ENCODE measurements at places on chromosomes 5 and 9.

GRCh38 chr5:172450861-172451695, 3.2 kb downstream of the SH3PXD2B start:
- peak; percentile 35 for DNase-seq

GRCh38 chr5:170571281-170571731, 67.5 kb downstream of the KCNIP1 start:
- DNase-seq, result no peak

- no peak for DNase-seq
Measured at GRCh38 chr9:97475059-97475458, 26.4 kb upstream of the TMOD1 start.

GRCh38 chr9:130451509-130452388, 7.0 kb downstream of the ASS1 start:
- DNase-seq, result no peak

DNA sequence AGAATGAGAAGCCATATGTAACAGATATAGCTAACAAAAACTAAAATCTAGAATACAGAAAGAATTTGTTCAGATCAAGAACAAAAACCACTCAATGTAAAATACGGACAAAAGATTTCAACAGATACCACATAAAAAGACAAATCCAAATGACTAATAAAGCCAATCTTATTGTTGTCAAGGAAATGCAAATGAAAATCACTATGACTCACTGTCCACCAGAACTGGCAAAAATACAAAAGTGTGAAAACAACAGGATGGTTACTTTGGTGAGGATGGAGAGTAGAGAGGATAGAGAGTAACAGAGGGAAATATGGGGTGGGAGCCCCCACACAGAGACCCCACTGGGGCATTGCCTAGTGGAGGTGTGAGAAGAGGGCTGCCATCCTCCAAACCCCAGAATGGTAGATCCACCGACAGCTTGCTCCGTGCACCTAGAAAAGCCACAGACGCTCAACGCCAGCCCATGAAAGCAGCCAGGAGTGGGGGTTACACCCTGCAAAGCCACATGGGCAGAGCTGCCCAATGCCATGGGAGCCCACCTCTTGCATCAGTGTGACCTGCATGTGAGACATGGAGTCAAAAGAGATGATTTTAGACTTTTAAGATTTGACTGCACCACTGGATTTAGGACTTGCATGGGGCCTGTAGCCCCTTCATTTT, 15.2 kb upstream of the RHOBTB3 start:
- no peak for DNase-seq

- DNase-seq, result no peak
Measured at GRCh38 chr9:133786371-133786753, 48.2 kb upstream of the SARDH start.

DNA sequence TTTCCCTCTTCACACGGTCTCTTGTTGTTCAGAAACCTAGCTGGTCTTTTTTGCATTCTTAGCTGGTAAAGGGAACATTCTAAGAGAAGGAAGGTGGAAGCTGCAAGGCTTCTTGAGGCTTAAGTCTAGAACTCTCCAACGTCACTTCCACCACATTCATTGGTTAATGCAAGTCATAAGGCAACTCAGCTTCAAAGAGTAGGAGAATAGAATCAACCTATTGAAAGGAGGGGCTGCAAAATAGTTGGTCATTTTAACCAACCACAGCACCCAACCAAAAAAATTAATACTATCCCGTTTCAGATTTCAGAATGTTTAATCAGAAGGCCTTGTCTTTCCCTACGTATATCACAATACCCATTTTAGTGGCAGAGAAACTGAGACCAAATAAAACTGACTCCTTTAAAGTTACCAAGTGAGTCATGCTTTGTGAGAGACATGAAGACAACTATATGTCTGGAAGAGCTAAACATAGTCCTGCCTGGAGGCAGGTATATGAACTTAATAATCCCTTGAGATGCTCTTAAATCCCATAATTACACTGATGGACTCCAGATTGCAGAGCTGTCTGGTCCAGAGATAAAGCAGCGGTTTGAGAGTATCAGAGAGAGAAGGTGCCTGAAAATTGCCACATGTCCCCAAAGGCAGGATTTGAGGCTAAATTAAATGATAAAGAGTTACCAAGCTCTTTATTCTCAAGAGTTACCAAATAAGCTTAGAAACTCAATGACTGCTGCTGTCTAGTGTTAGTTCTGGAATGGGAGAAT, 14.4 kb downstream of the DOCK8 start:
- no peak for DNase-seq

GRCh38 chr5:72951671-72952468, 4.0 kb upstream of the FCHO2 start:
- DNase-seq, result peak; percentile 14

- DNase-seq, result no peak
Measured at GRCh38 chr9:130780415-130780814, 54.6 kb upstream of the ABL1 start.

DNA sequence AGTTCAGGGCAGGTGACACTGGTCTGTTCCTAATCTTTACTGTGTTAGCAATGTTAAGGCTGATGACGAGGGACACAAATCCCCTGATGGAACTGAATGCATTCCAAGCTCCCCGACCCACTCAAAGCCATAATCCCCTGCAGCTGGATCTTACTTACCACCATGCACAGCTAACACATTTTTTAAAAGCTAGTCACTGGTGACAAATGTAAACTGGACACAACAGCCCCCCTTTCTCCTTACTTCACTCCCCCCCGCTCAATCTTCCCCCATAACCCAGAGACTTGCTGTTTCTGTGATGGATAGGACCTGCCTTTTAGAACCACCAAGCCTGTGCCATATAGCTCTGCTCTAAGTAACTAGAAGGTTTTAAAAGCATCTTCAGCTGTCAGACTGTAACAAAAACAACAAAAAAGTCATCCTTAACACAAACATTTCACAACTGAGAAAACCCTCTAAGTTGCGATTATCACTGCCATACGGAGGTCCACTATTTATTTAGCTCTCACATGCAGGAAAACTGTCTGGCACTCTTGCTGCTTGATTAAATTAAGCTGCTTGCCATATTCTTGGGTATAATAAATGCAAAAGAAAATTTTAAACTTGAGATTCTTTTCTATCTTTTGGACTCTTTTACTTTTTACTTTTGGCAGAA, 44.4 kb downstream of the BNC2 start:
- DNase-seq, result no peak

- no peak for DNase-seq
Measured at GRCh38 chr9:742104-742503, 99.4 kb upstream of the DMRT1 start.

DNA sequence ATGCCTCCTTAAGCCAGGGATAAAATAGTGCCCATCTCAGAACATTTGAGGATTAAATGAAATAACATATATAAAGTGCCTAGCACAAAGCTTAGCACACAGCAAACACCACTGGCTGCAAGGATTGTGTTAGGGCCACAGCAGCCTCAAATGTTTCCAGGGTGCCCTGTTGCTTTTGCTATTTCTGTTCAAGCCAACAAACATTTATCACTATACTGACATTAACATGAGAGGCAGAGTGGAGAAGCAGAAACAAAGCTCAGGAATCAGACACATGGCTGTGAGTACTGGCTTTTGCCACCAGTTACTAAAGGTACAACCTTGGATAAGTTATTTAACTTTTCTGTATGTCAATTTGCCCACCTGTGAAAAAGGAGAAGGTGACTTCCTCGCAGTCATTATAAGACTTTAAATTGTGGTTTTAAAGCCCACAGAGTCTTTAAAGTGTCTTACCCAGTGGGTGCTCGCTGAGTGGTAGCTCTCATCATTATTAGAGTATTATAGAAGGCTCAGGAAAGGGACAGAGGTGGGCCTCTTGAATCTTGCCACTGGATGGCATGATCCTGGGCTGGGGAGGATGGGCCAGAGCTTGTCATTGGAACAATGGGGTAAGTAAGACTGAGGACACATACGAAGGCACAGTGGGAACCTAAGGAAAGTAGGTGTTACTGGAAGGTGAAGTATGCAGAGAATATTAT, 98.2 kb downstream of the MARCHF3 start:
- no peak for DNase-seq

- peak; percentile 16 for DNase-seq
Measured at GRCh38 chr5:14491015-14491915, 90.3 kb upstream of the OTULINL start.

DNA sequence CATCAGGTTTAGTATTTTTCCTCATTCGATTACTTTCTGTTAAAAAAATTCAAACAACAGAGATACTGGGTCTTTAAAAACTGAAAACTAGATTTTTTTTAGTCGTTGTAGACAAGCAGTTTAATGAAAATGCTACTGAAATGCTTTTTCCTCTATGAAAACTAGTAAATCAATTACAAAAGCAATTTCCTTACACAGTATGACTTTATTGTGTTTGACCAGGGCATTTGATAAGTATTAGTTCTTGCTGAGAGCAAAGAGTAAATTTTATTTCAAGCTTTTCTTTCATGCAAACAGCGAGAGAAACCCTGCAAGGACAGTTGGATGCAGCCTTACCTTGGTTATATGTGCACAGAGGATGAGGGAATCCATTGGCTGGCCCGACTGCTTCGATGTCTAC, 308.5 kb downstream of the MAT2B start:
- no peak for DNase-seq

DNA sequence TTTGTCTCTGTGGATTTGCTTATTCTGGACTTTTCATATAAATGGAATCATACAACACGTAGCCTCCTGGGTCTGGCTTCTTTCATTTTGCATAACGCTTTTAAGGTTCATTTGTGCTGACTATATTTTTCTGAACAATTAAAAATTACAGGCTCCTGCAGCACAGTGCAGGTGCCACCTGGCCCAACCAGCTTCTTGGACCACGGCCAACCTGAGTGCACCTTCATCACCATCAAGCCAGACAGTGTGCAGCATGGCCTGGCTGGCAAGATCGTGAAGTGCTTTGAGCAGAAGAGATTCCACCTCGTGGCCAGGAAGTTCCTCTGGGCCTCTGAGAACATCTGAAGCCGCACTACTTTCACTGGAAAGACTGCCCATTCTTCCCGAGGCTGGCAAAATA, 53.5 kb upstream of the COL15A1 start:
- no peak for DNase-seq

- DNase-seq, result no peak
Measured at GRCh38 chr9:130390390-130390789, 54.4 kb upstream of the ASS1 start.

DNA sequence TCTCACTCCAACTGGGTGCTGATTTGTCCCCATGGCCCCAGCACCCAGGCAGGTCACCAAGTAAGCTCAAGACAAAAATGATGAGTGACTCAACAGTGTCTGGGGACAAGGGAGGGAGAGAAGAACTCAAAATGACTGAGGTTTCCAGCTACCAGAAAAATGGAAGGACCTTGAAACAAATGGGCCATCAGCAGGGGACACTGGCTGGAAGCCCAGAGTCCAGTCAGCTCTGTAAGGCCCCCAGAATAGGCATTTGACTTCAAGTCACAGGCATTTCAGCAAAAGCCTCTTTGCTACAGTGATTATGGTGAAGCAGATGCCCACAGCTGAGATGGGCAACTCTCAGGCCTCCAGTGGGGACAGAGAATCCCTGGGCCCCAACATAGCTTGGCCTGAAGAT, 139.0 kb upstream of the GABRP start:
- no peak for DNase-seq

- DNase-seq, result no peak
Measured at GRCh38 chr5:15499528-15500324, at the start of gene FBXL7. FBXL7 (plus strand) TSS chr5:15500180.

DNA sequence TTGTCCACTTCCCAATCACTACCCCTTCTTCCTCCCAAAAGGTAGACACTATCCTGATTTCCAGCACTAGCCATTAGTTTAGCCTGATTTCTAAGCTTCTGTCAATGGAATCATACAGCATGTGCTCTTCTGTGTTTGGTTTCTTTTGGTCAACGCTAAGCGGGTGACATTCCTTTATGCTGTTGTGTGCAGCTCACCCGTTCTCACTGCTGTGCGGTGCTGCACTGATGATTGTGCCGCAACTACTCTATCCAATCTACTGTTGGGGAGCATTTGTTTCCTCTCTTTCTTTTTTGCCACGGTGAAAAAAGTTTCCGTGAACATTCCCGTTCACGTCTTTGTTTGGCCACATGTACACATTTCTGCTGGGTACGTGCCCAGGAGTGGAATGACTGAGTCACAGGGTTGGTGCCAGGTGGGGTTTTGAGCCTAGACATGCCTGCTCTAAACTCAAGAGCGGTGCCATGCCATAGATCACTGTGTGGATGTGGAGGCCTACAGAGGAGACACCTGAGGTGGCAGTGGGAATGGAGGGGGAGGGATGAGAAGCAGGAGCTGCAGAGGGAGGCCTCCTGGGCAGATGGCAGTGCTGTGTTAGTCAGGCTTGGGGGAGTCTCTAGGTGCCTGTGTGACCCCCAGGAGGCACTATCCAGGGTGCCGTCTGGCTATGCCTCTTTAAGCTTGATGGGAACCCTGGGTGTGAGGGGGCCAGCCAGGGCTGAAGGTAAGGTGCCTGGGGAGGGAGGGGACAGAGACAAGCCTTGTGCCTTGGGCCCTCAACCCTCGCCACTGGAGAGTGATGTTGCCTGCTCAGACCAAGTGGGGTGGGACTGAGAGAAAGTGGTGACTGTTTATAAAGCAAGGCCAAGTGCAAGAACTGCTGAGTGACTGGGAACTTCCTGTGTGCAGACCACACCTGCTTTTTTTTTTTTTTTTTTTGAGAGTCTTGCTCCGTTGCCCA, 11.4 kb upstream of the ANKRD33B start:
- DNase-seq, result peak; percentile 10

GRCh38 chr5:84779186-84779585, 394.5 kb upstream of the EDIL3 start:
- DNase-seq, result no peak

- no peak for DNase-seq
Measured at GRCh38 chr5:150064681-150065220, 21.6 kb downstream of the CSF1R start.

DNA sequence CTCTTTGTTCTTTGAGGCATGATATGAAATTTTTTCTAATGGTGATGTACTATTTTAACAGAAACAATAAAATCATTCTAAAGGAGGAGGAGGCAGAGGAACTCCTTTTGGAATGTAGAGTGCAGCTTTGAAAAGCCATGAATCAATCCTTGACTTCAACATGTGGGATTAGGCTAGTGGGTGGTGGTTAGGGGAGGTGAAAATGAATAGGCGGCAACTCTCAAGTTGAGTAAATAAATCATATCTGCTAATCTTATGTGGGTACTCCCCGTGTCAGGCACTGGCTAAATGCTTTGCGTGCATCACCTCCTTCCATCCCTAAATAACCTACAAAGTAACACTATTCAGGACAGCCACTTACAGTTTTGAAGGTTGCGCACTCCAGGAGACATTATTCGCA, 35.1 kb downstream of the FAM81B start:
- DNase-seq, result no peak

GRCh38 chr9:119322184-119322583, 47.1 kb downstream of the BRINP1 start:
- DNase-seq, result no peak

DNA sequence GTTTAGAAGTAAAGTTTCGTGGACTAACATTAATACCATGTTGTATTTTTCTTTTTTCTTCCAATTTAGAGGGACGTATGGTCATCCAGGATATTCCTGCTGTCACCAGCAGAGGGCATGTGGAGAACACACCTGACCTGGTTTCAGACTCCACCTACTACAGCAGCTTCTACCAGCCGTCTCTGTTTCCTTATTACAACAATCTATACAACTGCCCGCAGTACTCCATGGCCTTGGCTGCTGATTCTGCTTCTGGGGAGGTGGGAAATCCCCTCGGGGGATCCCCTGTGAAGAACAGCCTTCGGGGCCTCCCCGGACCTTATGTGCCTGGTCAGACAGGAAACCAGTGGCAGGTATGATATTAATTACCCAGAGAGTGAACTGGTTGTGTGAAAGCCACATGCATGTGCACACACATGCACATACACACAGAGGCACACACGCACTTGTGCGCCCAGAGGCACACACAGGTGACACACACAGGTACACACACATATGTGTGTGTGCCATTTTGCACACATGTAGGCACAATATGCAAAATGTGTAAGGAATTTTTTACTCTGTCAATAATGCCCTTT, 52.4 kb downstream of the DMRT1 start:
- DNase-seq, result peak; percentile 60

Data from CD4-positive, alpha-beta T cell treated with Interleukin-4 for 1 hour (primary cell).